NCI-H187 treated with DMSO at 0.1 percent for 48 hours (cell line): ENCODE measurements at places on chromosomes 5 and 9.

DNA sequence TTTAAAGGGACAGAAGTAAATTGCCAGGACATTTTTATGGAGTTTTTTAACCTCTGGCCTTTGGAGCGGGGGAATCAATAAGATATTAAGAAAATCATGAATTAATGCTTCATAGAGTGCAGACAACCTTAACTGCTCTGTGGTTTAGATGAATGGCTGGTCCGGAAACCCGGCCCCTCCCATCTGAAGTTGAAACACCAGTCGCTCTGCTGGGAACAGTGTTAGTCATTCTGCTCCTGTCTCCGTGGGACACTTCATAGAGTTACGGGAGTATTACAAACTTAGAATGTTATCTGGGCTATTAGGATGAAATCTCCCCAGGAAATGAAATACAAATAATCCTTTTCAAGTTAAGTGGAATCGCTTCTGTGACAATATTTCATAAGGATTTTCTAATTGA is 110.1 kb upstream of the IRX2 start:
- no peak for DNase-seq

DNA sequence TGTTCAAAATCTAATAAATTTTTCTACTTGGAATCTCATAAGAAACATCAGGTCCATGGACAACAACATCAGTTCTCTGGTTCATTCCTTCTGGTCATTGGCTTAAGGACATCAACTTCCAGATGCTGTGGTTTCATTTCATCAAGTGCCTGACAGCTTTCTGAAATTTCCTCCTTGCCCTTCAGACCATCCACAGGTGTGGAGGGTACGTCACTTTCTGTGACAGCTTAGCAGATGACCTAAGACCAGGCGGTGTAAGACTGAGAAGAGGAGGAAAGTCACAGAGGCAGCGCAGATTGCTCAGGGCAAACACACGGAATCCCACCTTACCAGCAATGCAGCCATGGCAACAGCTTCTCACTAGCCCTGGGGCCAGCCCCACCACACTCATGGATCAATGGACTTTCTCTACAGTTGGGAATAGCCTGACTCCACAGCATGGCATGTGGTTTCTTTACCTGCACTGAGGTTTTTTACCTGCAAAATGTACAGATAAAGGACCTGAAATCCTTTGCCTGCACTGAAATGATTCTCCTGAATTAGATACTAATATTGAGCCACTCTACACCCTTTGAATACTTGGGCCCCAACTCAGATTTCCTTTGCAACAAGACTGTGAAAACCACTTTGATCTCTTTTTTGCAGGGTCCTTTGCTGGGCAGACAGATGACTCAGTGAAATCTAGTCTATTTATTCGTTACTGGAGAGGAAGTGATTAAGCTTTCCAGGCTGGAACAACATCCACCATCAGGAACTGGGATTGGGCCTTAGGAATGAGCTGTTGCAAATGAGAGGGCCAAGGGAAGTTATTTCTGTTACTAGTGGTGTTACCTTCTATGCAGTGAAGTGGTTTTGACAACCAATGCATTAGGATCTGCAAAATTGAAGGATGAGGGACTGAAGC is 26.9 kb downstream of the TICAM2 start:
- no peak for DNase-seq

GRCh38 chr9:95920017-95920416 is 44.5 kb downstream of the ERCC6L2 start:
- no peak for DNase-seq

DNA sequence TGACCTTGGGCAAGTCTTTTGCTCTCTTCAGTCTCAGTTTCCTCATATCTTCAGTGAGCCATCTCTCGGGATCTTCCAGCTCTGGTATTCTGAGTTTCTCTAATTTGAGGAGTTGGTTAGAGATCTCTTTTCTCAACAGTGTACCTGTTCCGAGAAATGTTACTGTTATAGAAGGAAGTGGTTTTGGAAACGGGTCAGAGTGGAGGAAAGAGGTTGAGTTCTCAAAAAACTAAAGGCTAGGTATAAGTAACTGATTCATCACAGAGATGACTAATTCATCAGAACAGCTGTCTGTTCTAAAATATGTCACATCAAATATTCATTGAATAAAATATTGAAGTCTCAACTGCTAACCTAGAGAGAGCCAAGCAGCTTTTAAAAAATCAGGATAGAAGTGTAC is 106.6 kb downstream of the PALM2AKAP2 start:
- no peak for DNase-seq

GRCh38 chr9:21281275-21281674 is 23.8 kb downstream of the IFNA5 start:
- no peak for DNase-seq

- no peak for DNase-seq
Measured at GRCh38 chr9:134403682-134404301, 77.5 kb downstream of the RXRA start.

DNA sequence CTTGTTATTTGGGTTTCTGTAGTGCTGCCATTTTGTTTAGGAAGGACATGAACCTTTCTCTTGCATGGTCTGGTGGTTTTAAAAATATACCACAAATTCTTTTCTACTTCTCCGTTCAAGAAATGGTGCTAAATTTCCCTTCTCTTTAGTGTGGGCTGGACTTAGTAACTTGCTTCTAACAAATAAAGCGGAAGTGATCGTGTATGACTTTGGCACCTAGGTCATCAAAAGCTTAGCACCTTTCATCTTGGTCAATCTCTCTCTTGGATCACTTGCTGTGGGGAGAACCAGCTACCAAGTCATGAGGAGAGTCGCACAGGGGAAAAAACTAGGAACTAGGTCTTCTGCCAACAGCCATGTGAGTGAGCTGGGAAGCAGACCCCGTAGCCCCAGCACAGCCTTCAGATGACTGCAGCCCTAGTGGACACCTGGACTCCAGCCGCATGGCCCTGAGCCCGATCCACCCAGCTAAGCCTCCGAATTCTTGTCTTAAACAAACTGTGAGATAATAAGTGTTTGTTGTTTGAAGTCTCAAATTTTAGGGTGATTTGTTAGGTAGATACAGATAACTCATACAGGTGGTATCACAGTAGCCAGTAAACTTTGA is 87.7 kb upstream of the CKMT2 start:
- no peak for DNase-seq
